ENCODE measurements at places on chromosomes 3 and 15.

DNA sequence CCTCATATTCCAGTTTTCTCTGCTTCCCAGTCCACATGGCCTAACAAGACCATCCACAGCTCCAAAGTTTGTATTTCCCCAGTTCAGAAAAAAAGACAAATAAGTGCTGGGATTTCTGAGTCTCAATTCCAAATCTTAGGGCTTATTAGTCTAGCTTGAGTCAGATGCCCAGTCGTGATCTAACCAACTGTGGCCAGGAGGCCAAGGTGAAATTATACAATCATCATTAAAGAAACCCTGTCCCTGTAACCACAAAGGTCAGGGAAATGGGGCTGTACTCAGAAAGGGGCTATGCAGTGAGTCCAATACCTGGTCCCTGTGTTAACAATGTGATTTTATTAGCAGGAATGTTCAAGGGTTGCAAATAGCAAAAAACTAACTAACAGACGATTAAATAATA, 40.5 kb upstream of the MITF start:
- no peak for DNase-seq

DNA sequence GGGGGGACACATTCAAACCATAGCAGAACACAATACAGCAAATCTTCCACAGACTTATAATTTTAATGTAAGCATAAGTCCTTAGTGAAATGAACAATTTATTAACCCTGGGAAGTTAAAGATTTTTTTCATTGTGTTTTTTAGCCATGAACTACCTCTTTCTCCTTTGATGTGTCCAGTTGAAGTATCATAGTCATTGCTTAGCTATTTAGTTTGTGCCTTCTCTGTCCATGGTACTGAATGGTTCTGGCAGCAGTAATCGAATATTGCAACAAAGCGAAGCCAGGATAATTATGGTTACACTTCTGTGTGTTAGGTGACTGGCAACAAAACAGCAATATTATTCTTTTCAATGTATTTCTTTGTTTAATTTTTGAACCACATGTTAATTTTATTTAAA, 403.0 kb upstream of the ONECUT1 start:
- peak; percentile 25 for DNase-seq

DNA sequence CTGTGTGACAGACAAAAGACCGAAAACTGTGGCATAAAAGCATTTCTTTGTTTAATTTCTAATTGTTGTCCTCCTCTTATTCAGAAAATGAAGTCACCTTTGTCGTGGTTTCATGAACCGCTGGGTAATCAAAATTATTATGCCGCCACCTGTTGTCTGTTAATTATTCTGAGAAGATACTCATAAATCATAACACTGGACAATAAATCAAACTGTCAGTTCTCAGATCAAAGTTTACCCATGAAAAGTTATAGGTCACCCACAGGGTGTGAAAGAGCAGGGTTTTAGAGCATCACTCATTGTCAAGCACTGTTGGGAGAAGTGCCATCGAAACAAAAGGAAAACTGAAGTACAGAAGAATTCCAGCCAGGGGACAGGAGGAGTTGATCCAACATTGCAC, 474.3 kb downstream of the NR2F2 start:
- DNase-seq = no peak

DNA sequence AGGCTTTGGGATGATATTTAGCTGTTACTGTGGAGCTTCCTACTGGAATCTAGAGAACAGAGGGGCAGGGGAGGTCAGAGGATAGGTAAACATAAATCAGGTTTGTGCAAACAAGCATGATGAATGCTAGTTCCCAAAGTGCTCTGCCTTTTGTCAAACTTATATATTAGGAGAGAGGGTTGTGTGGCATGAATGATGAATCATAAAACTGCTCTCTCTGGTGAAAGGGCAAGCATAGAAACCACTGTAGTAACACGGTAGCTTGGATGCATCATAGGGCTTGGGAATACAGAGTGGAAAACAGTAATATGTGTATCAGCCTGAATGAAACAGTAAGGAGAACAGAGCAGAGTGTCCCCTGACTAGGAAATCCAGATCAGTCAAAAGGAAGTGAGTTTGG, 486.7 kb downstream of the IL5RA start:
- peak; percentile 51 for DNase-seq

DNA sequence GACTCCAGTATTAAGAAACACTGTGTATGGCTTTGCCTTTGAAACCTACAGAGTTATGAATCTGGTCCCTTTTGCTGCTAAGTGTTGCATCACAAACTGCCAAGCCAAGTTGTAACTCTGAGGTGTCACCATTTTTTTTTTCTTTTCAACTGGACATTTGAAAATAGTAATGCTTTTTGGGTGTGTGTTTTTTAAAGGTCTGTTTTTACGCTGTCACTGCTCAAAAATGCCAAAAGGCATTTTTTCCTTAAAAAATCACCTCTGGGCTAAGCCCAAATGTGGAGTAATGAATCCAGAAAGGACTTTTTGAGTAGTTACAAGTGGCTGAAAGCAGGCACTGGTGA, 9.5 kb downstream of the SMAD3 start:
- peak; percentile 61 for DNase-seq

GRCh38 chr3:48286308-48286707, 45.4 kb downstream of the ZNF589 start:
- DNase-seq = no peak

GRCh38 chr3:156483961-156484787, 70.7 kb downstream of the SSR3 start:
- peak; percentile 87 for DNase-seq

DNA sequence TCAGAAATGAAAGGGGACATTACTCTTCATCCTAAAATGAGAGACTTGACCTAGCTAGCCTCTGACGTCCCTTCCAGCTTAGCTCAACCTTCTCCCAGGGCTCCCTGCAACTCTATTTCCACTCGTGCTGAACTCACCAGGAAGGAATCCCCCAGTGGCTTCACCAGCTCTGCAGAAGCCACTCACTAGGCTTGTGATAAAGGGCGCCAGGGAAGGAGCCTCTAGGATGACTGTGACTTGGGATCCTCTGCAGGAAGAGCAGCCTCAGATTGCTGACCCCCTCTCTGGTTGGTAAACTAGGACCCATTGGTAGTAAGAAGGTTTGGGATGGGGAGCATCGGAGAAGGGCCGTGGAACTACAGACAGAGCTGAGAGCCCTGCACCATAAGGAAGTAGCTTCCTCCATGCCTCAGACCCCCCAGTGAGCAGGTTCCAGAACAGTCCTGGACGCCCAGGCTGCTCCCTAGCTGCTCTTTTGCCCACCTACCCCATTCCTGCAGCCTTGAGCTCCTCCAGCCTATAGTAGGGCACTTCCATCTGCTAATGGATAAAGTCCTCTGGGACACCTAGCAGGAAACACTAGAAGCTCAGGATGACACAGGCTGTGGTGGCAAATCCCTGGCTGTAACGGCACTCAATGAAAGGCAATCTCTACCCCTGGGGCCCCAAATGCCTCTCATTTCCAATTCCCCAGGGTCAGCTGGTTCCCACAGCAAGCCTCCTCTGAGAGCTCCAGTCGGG, 26.0 kb downstream of the PLA2G4F start:
- no peak for DNase-seq

DNA sequence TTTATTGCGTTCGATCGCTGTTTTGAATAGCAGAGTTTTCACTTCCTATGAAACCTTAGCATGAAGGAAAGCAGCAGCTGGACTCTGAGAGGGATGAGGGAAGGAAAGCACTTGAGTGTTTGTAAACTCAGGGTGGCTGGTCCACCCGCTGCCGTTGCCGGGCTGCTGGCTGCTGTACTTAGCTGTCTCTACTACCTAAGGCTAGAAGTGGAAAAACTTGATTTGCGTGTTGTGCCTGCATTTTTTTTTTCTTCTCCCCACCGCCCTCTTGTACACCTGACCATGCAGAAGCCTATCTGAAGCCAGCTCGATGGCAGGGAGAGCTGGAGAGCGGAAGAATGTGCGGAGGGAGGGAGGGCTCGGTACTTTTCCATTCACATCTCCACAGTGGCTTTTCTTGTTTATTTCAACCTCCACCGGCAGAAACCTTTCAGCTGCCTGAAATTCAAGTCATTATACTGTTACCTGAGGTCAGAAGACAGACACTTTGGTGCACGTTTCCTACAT, 4.8 kb upstream of the BCL6 start:
- DNase-seq = peak; percentile 51

- no peak for DNase-seq
Measured at GRCh38 chr15:71133747-71134472, 18.6 kb downstream of the THSD4 start.

DNA sequence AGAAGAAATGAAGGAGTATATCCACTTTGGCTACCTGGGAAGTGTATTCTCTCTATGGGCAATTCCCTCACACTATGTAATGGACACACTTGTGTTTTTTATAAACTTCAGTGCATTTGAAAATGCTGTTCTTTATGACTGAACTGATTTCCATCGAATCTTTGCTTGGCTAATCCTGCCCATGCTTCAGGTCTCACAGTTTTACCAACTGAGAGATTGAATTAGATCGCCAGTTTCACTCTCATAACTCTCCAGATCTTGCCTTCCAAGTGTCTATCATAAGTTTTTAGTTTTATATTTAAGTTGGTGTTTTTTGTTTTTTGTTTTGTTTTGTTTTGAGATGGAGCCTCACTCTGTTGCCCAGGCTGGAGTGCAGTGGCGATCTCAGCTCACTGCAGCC, 73.5 kb upstream of the MBNL1 start:
- no peak for DNase-seq

DNA sequence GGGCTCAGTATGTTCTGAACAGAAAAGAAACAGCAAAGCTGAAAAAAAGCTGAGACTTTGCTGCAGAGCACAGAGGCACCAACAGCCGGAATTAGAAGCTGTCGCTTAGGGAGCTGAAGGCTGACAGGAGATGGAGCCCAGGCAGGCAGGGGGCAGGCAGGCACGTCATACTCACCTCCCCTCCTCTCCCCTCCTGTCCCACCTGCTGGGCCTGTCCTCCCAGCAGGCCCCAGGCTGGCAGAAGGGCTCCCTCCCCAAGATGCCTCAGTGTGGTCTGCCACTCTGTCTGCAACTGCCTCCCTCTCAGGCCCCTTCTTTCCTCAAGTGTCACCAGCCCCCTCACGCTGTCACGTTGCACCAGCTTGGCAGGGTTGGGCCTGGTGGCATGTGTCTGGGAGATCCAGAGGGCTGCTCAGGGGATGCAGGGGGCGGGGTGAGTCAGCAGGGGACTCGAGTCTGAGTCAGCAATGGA, 3.2 kb upstream of the ANKRD63 start:
- DNase-seq = no peak

GRCh38 chr3:11562277-11562881, 81.3 kb downstream of the VGLL4 start:
- DNase-seq = no peak

DNA sequence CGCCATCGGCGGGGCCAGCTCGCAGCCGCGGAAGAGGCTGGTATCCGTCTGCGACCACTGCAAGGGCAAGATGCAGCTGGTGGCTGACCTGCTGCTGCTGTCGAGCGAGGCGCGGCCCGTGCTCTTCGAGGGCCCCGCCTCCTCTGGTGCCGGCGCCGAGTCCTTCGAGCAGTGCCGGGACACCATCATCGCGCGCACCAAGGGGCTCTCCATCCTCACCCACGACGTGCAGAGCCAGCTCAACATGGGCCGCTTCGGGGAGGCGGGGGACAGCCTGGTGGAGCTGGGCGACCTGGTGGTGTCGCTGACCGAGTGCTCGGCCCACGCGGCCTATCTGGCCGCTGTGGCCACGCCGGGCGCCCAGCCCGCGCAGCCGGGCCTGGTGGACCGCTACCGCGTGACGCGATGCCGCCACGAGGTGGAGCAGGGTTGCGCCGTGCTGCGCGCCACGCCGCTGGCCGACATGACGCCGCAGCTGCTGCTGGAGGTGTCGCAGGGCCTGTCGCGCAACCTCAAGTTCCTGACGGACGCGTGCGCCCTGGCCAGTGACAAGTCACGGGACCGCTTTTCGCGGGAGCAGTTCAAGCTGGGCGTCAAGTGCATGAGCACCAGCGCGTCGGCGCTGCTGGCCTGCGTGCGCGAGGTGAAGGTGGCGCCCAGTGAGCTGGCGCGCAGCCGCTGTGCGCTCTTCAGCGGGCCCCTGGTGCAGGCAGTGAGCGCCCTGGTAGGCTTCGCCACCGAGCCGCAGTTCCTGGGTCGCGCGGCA, 1.8 kb downstream of the TLNRD1 start:
- no peak for DNase-seq

- no peak for DNase-seq
Measured at GRCh38 chr3:111143-112069, 85.2 kb upstream of the CHL1 start.

DNA sequence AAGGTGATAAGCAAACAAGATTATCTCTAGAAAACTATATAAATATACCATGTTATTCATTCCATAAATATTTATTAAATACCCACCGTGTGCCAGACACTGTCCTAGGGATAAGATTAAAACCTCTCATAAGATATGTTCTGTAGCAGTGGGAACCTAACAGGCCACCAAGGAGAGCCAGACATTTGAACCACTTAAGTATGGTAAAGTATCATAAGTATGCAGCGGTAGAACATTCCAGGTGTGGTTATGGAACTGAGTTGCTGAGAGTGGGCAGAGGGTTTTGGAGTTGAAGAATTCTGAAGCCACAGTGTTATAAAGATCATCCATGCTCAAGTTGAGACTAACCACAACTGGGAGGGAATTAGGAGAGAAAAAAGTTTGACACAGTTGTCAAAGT, 14.7 kb downstream of the FILIP1L start:
- no peak for DNase-seq

GRCh38 chr15:31485911-31486461, 159.4 kb downstream of the KLF13 start:
- no peak for DNase-seq

GRCh38 chr3:37571269-37571668, 290.4 kb upstream of the CTDSPL start:
- DNase-seq = no peak

GRCh38 chr15:85494048-85494777, 113.8 kb downstream of the AKAP13 start:
- peak; percentile 17 for DNase-seq

DNA sequence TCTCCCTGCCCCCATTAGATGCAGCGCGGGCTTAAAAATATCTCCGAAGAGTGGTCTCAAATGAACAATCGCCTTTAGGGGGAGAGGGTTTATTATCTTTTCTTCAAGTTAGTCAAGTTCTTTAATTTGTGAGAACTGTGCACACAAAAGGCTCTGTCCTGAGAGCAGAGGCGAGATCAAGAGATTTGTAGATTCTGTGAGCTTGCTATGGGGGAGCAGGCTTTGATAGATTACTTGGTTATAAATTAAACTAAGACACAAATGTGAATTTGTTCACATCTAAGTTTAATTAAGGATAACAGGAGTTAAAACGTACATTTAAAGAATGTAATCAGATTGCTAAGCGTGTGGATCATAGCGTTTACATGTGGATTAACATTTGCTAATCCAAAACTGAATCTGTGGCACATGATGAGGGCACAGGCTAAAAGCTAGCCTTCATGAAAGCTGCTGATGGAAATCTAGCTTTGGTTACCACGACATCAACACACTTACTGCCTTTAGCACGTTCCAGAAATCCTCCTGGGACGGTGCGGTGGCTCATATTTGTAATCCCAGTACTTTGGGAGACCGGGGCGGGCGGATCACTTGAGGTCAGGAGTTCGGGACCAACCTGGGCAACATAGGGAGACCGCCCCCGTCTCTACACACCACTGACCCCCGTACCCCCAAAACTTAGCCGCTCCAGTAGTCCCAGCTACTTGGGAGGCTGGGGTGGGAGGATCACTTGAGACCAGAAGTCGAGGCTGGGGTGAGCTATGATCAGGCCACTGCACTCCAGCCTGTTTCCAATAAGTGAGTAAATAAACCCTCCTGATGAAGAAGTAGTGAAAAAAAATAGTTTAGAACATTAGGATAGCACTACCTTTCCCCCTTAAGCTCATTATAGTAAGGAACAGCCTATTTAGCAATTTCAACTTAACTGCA, 1.0 kb upstream of the PRTG start:
- no peak for DNase-seq

GRCh38 chr3:16816048-16816780, 68.5 kb upstream of the PLCL2 start:
- no peak for DNase-seq
